Activated naive CD8-positive, alpha-beta T cell treated with anti-CD3 and anti-CD28 coated beads, Interleukin-2, amount 50 U/mL, for 16 hours (primary cell): ENCODE measurements at places on chromosomes 5 and 9.

DNA sequence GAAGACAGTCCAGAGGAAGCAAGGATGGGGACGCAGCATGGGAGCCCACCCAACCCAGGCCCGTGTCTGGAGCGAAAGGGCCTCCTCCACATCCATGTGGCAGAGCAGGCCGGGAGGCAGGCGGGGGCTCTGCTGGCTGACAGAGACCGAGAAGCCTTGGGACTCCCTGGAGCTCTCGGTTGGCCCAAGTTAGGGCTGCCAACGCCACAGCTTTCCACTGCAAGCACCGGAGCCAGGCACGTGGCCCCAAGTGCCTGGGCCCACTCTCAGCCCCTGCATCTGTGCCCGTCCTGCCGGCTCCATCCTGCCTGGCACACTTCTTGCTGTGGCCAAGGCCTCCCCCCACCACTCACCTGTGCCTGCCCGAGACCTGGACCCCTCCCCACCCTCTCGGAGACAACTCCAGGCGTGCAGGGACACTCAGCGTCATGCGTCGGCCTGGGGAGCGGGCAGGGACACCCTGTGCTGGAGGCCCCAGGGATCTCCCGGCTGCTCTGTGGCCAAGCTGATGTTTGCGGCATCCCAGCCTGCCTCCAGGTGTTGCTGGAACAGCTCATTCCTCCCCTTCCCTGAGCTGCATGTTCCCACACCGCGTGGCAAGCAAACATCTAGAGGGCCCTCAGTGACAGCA lies 31.5 kb downstream of the SLC6A3 start:
- DNase-seq: no peak

GRCh38 chr5:110055302-110055701 lies 365.6 kb downstream of the MAN2A1 start:
- no peak for DNase-seq

DNA sequence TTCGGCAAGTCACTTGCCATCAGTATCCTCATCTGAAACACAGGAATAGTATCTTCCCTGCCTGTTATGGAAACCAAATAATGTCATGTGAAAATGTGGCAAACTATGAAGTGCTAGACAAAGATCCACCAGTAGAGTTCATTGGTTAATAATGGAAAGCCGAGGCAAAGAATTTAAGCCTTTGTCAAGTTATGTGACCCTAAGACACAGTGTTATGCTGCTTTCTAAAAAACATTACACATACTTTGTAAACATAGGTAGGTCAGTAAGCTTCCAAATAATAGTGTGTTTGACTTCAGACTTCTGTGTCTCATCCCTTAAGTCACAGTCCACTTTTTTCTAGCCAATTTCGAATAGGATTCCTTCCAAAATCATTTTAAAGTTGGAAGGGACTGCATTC lies 6.0 kb downstream of the PTAR1 start:
- no peak for DNase-seq

DNA sequence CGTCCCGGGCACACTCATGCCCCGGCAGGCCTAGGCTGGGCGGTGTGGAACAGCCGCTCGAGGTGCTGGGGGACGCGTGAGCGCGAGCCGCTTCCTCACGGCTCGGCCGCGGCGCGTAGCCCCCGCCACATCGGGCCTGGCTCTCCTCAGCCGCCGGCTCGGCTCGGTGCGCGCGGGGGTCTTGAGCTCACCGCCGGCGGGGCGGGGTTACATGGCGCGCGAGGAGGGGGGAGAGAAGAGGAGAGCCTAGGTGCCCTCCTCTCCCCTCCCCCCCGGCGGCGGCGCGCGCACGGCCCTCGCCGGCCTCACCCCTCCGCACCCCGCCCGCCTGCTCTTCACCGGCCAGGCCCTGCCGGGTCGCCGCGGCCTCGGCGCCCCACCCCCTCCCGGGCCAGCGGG lies 7.7 kb downstream of the RANBP6 start:
- DNase-seq: peak; percentile 65
